Endodermal cell (in vitro differentiated cells): ENCODE measurements at places on chromosomes 4 and X. TPM values are rescaled to one million over a fixed set of nuclear protein-coding genes. Genes with fewer than 3 reads are reported as not detected.

The FABP2 gene
- total RNA-seq, result not detected in 3 replicates

DNA sequence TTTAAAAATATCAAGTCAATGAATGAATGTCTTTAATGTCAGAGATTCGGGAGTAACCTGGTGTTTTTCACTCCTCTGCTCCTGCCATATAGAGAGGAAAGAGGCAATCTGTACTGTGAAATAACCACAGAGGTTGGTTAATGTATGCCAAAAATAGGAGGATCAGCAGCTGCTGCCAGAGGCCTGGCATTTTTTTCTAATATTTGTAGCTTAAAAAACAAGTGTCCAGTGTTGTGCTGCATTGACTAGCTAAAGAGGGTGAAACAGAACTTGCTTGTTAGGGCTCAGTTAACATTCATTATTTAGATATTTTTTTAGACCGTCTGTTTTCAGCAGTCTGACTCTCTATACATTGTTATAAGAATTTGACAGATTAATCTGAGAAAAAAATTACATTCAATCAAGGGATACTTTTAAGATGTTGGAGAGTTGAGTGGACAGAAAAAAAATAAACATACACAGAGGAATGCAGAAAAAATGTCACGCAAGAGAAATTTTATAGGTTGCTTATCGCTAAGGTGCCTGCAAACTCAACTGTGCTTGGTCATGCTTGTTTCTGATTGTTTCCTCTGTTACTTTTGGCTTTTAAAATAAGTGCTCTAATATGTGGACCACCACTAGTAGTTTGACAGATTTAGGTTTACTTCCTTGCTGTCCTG is 392.3 kb upstream of the GALNT7 start:
- DNase-seq, result no peak

GRCh38 chr4:17708992-17709762 is 72.2 kb downstream of the FAM184B start:
- no peak for DNase-seq

DNA sequence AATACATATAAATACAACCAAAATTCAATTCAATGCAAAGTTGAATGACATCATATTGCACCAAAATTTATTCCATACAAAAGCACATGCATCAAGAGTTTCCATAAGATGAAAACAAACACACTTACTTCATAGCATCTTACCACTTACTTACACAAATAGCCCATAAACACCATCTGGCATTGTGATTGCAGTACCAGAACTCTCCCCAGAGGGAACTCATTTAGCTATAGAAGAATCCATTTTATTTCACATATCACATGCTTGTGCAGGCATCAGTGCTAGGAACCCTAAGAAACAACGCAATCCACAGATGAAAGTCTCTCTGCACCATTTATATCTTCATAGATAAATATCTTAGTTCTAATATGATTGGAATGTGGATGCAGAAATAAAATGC is 77.9 kb downstream of the SLC7A11 start:
- no peak for DNase-seq

The VCX gene
- 0.54 TPM in 1 of 2 replicates, not detected in the other for total RNA-seq

DNA sequence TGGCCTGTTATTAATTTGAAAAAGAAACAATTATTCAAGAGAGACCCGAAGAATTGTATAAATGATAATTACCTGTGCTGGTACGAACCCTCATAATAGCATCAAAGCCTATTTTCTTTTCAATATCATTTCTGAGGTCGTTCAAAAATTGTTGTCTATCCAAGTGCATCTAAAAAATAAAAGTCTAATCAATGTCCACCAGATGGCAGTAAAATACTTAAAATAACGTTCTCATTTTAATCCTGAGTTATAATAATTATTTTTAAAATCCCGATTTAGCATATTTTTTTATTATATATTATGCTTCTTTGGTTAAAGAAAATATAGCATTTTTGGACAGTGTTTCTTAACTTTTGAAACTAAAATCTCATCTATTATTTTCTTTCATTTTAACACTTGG is 55.7 kb downstream of the METTL14 start:
- DNase-seq, result no peak

The NOP14 gene
- total RNA-seq, result 31.9 and 32.1 TPM in 2 replicates

The PNCK gene
- total RNA-seq, result 2.8 and 3.7 TPM in 2 replicates

The SOX3 gene
- total RNA-seq, result 2.0 and 3.3 TPM in 2 replicates

DNA sequence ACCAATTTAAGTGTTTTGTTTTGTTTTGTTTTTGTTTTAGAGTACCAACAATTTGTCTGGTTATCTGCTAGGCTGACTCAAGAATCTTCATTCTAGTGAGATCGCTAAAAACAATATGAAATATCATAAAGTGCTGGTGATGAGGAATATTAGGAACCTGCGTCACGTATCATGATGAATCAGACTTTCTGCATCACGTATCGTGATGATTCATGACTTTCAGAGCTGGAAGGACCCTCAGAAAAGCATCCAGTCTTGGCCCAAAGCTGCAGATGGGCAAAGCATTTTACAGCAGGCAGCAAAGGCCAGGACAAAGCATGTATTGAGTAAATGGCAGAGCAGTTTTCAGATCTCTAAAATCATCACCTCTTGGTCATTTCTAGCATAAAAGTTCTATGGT is 278.0 kb upstream of the BOD1L1 start:
- DNase-seq, result no peak

GRCh38 chr4:183242291-183242690 is 77.8 kb downstream of the CLDN22 start:
- no peak for DNase-seq

GRCh38 chrX:69369999-69370398 is 134.1 kb upstream of the NALF2 start:
- DNase-seq, result no peak

GRCh38 chr4:8648296-8648695 is 55.7 kb downstream of the CPZ start:
- no peak for DNase-seq

- DNase-seq, result no peak
These were observed 620.0 kb downstream of the ADGRL3 start for GRCh38 chr4:61820136-61820535.

The FAM114A1 gene
- 19.3 and 20.1 TPM in 2 replicates for total RNA-seq
